Activated T-cell treated with anti-CD3 and anti-CD28 coated beads for 1 hour (primary cell): ENCODE measurements at places on chromosomes 4 and X.

DNA sequence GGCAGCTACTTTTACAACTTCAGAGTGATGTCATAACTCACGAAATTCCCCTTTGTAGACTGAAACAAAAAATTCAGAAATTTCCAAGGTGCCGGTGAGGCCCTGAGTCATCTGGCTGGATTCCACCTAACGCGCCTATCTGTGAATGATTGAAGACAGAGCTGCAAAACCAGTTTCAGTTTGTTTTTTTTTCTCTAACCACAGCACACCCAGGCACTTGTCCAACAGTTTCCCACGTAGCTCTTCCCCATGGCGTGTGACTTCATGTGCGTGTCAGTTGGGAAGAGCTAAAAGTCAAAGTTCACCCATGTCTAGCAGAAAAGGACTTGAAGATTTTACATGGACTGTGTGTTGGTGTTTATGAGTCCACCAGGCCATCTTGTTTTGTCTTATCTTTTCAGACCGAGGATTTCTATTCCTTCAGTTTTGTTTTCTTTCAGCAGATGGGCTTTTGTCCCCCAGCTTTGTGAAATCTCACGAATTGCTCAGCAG, 16.4 kb downstream of the TCEANC start:
- no peak for DNase-seq

GRCh38 chrX:110252711-110253110, 65.2 kb downstream of the AMMECR1 start:
- no peak for DNase-seq

DNA sequence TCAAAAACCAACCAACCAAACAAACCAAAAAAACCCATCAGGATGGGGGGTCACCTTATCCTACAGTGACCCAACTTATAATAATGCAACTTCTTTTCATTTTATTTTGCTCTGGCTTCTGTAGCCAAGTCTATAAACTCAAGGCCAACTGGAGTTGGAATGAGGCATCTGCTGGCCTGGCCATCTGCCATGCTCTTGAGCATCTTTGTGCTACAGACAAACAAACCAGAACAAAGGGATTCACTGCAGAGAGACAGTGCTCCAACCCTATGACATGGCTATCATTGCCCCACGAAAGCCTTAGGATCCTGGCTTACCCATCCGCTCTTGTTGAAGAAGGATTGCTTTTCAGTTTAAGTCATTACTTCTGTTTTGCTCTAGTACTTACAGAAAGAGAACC, 49.2 kb upstream of the SCRG1 start:
- DNase-seq = no peak

DNA sequence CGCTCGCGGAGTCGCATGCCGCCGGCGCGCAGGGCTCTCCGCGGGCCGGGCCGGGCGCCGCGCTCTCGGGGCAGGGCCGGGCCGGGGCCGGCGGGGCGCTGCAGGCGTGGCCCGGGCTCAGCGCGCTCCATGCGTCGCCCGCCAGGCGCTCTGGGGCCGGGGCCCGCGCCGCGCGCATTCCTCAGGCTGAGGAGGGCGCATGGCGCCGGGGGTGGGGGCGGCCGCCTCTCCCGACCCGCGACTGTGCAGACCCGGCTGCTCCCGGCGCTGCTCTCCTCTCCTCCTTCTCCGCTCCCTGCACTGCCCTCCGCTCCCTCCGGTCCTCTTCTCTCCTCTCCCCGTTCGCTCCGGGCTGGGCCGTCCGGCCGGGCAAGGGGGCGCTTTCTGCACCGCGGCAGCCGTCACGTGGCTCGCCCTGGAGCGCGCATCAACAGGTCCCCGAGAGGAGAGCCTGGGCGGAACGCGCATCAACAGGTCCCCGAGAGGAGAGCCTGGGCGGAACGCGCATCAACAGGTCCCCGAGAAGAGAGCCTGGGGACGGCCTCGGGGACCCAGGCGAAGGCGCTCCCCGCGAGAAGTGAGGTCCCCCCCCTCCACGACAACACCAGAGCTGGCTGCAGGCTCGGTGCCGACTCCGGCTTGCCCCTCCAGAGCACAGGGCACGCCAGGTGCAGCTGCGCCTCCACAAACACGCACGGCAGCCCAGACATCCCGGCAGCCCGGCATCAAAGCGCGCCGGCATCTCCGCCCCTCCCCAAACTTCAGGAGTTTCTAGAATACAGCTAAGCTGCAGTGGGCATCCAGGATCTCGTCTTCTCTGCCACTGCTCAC, 12.9 kb downstream of the PPP2R3B start:
- DNase-seq = no peak

GRCh38 chrX:140661643-140662042, 47.9 kb upstream of the LINC00632 start:
- no peak for DNase-seq

- no peak for DNase-seq
Measured at GRCh38 chr4:137950286-137950685, 291.9 kb downstream of the SLC7A11 start.

- no peak for DNase-seq
Measured at GRCh38 chr4:20839957-20840356, 139.7 kb downstream of the PACRGL start.

DNA sequence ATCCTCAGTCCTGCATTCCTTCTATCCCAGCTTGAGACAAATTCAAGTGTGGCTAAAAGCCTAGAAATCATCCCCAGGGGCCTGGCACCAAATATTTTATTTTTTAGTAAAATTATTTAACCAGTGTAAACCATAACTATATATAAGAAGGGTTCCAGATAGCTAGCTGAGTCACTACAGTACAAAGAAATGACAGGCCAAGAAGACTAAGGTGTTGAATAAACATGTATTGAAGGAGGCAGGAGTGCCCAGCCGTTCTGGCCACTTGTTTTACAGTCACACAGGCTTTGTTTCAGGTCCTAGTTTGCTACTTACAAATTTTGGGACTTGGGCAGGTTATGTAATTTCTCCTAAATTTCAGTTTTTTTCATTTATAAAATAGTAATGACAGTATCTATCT, 225.9 kb upstream of the PITX2 start:
- no peak for DNase-seq

DNA sequence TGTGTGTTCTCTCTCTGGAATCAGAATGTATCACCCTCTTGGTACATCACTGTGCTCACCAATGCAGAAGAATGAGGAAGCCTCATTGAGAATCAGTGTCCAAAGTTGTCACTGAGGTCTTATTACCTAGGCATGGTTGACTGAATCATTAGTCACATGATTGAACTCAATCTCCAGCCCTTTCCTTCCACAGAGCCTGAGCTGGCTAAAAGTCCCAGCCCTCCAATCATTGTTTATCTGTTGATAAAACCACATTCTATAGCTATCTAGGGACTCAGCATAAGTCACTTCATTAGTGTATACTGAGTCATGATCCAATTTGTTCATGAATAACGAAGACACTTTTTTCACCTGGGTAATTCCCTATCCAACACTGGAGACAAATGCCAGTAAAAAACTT, 396.8 kb downstream of the TRAM1L1 start:
- DNase-seq = no peak

DNA sequence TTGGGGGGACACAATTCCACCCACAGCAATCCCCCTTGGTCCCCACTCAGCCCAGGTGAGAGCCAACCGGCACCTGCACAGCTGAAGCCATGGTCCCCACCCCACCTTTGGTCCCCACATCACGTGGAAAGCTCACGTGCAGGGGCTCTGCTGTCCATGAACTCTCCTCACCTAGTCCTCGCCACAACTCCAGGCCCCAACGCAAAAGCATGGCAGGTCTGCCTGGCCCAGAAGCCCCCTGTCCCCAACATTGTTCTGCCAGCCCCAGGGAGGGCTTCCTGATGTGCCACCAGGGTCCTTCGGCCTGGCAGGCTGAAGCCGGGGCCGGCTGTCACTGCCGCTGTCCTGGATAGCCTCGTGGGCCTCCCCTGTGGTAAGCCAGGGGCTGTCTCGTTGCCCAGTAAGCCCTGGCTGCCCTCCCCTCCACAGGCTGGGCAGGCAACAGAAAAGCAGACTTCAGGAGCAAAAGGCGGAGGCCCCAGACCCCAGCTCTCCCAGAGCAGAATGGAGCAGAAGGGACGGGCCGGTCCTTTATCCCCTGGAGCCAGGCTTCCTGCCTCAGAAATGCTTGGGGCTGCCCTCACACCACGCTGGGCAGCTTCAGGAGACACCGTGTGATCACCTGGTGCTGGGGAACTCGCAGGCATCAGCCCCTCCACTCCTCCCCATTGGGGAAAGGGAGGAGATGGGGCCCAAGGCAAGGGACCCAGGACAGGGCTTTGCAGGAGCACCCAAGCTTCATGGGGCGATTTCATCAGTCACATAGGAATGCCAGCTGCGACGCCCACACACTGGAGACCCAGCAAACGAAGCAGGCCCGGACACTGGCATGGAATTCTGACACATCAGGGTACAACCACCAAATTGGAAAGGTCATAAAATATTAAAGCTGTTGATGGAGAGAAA, 103.7 kb downstream of the ADRA2C start:
- no peak for DNase-seq

GRCh38 chr4:30283336-30283735, 436.8 kb upstream of the PCDH7 start:
- DNase-seq = no peak

GRCh38 chr4:153479101-153479500, 12.9 kb downstream of the TMEM131L start:
- no peak for DNase-seq

DNA sequence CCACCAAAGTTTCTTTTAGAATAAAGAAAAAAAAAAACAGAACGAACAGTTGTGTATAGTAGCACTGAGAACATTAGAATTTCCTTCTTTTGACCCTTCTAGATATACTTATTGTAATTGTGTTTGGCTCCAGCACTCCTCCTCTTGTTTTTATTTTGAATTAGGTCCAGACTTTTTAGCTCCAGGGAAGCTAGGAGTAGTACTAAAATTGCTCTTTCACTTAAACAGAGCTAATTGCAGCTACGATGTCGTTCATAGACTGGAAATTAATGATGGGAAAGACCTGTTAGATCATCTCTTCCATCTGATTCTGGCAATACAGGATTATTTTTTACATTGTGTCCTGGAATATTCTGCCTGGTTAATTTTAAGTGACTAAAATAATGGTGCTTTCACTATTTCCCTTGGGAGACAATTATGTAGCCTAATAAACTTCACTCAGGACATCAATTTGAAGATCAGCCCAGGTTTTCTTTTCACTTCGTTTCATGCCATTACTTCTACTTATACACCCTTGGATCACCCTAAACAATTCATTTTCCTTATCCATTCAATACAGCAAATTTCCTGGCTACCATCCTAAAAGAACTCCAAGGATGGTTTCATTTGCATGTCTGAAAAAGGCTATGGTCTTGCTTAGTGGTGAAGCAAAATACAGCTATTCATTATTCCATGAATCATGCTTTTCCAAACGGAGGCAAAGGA, 480.8 kb upstream of the TECRL start:
- no peak for DNase-seq

DNA sequence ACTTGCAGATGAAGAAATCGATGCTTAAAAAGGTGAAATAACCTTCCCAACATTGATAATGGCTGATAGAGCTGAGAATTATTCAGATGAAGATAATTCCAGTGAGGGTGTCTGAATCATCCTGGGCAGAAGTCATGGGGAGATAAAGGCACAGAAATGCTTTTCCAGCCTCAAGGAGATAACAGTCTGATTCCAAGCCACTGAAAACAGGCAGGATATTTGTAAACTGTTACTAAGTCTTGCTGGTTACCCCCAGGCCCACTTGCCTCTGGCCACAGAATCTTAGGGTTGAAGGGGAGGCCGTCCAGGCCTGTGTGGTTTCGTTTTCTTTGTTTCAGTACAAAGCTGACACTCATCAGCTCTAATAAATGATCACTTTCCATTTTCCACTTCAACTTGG, 158.5 kb downstream of the SH3KBP1 start:
- DNase-seq = no peak

GRCh38 chr4:105520819-105521790, 31.3 kb upstream of the ARHGEF38 start:
- no peak for DNase-seq

DNA sequence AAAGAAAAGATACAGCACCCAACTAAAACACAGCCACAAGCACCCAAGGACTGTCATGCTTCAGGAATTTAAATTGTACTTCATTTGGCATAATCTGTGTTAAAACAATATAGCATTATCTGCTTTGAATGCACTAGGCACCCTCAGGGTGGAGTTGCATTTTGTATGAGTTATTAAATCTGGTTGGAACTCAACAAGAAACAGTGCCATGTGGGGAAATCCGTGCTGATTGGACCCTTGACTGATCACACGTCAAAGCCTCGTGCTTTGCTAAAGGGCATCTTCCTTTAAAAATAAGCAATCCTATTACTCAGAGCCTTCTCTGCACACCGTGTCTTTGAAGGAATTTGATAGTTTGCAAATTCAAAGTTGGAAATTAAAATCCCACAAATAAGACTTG, 35.4 kb downstream of the IGFBP7 start:
- no peak for DNase-seq

DNA sequence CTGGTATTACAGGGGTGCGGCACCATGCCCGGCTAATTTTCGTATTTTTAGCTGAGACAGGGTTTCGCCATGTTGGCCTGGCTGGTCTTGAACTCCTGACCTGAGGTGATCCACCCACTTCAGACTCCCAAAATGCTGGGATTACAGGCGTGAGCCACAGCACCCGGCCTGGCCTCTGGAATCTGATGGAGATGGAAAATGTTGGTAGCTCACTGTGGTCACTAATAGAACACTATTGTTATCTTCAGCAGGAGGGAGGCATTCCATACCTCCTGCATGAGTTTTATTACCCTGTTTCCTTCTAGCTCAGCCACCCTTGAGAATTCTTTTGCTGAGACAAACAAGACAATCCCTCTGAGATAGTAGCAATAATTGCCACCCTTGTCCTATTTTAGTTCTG, 105.0 kb downstream of the SHROOM3 start:
- DNase-seq = no peak

- DNase-seq = no peak
Measured at GRCh38 chr4:173121076-173121561, 47.5 kb upstream of the GALNT7 start.

GRCh38 chr4:19512086-19512485, 739.6 kb upstream of the SLIT2 start:
- no peak for DNase-seq

GRCh38 chr4:140707325-140707724, 48.9 kb downstream of the TBC1D9 start:
- no peak for DNase-seq

DNA sequence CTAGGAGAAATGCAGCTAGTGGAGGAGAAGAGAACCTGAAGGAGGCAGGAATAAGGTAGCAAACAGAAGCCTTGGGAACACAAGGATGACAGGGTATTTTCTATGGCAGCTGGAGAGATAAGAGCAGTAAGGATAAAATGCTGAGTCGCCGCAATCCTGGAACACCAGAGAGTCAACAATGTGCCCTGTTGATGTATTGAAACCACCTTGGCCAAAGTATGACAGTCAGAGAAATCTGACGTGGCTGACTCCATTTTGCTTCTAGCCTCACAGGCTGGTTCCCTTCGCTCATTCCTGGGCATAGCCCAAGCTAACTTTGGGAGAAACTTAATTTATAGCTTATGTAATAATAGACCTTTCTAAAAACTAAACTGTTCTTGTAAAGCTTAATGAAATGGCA, 56.6 kb upstream of the C4orf54 start:
- DNase-seq = no peak
